GM04503 (cell line): ENCODE measurements at places on chromosomes 12 and 14.
A peak's percentile ranks its signal among the peaks of the same experiment; 100 is the strongest.

DNA sequence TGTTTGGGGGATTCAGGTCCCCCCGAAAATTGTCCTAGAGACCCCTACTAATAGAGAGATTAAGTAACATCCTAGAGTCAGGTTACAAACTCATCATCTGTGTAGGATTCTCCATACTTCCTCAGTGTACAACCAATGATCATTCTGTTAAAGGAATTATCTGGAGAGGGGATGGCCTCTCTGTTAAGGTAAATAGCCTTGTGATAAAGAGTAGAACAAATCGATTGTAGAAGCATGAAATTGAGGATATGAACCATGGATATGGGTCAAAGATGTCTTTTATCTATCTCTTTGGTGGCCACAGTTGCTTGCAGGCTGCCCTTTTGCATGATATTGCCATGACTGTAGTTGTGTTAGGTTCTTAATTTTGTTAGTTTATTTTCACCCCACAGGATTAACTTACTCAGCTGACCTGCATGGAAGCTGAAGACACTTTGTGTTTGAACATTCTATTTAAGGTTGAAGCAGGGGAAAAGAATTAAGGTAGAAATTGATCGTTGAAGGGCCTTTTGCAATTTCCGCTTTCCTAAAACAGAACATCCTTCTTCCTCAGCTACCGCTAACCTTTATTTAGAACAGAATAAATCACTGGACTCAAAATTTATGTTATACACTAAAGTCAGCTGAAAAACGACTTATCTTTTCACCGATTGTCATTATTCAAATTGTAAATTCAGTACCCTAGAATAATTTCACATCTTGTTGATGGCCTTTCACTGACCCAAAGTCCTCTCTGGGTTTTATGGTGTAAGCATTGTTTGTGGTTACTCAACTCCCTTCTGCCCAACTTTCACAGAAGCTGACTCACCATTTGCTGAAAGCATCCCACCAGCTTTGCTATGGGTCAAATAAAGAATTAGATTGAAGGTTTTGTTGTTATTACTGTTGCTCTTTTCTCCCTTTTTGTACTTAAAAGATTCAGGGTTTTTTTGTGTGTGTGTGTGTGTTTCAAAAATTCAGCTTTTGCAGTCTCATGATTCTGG lies 52.3 kb downstream of the IRAK3 start:
- DNase-seq: peak; percentile 73

- peak; percentile 8 for DNase-seq
These were observed 82.6 kb upstream of the PTPRB start for GRCh38 chr12:70719672-70720420.

DNA sequence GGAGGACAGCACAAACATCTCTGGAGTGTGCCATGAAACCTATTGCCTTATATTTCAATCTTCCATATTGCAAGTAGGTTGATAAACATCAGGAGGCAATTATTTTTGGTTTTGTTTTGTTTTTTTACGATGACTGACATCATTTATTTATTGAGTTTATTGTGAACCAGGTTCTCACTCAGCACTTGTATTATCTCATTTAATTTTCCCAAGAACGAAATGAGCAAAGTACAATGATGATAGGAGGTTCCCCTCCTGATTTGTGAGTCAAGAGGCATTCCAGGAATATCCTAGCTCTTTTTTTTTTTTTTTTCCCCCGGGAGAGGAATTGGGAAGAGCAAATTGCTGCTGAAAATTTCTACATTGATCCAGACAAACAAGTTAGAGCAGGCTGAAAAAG lies 4.7 kb downstream of the SOCS2 start:
- no peak for DNase-seq

- DNase-seq: no peak
These were observed 753 bp downstream of the CSRNP2 start for GRCh38 chr12:51082561-51083125.

GRCh38 chr14:50859296-50859624 lies 12.6 kb upstream of the ABHD12B start:
- DNase-seq: no peak

- DNase-seq: no peak
These were observed 74.4 kb downstream of the SERPINA3 start for GRCh38 chr14:94686511-94687160.

DNA sequence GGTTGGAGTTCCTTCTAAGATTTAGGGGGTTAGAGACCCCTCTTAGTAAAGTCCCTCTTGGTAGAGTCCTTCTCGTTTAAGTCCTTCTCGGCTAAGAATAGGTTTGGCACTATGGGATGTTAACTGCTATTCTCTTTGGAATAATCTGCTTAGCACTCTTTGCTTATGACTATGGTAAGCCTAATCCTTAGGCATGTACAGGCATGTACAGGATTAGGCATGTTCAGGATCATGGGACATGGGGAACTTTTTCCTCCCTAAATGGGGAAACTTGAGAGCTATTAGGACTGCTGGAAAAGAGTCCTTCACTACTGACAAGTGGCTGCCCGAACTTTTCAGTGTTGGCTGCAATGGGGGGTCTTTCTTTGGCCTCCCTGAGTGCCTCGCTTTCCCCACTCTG lies 193.3 kb downstream of the TMEM117 start:
- DNase-seq: no peak

DNA sequence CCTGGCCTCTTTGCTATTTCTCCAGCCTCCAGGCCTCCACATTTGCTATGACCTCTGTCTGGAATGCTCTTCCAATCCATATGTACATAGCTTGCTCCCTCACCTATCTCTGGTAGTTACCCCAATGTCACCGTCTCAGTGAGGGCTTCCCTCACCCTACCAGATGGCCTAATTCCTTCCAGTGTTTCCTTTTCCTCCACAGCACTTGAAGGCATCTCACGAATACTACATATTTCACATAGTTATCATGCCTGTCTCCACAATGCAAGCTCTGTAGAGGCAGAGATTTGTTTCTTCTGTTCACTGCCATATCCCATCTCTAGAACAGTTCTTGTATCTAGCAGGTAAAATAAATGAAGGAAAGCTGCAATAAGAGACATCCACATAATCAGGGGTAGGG lies 21.3 kb upstream of the HSP90B1 start:
- no peak for DNase-seq

DNA sequence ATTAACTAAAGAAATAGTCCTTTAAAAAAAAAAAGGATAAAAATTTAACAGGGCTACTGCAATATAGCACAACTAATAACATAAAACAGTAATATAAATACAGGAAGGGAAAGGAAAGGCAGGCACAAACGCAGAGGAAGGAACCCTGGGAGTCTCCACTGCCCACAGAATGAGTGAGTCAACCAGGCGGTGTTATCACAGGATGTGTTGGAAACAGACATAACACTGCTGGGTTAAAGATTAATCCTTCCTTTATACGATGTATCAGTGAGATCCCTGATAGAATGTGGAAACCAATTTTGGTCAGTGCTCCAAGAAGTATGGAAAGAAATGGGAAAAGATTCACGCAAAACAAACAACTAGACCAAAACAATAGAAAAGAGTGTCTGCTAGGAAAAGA lies 47.9 kb downstream of the FGD6 start:
- DNase-seq: no peak

DNA sequence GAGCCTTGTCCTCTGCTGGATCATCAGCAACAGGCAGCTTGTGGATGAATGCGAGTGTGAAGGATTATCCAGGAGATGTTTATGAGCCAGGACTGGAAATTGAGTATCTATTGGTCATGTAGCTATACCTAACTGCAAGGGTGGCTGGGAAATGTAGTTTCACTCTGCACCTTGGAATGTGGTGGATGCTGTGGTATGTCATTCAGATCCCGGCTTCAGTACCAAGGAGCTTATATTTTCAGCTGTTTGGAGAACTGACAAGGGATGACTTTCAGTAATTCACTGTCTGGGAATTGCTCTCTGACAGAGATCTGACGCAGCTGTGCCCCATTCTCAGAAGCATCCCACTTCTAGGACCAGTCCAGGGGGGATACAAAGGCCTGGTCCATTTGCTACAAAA lies 792.3 kb upstream of the NOVA1 start:
- no peak for DNase-seq

DNA sequence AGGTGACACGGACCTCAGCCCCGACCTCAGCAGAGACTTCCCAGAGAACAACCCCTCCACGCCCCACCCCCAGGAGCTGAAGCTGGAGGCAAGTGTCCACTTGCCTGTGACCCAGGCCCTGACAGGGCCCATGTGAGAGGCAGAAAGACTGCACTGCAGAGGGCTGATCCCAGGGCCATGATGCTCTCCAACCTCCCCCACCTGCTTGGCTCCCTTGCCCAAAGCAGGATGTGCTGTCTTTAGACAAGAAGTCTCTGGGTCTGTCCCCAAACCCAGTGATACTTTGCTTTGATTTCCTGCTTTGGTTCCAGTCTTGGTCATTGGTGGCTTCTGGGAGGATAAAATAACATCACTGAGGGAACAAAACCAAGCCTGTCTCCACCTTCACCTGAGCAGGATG lies 59.4 kb downstream of the BCL11B start:
- DNase-seq: no peak

DNA sequence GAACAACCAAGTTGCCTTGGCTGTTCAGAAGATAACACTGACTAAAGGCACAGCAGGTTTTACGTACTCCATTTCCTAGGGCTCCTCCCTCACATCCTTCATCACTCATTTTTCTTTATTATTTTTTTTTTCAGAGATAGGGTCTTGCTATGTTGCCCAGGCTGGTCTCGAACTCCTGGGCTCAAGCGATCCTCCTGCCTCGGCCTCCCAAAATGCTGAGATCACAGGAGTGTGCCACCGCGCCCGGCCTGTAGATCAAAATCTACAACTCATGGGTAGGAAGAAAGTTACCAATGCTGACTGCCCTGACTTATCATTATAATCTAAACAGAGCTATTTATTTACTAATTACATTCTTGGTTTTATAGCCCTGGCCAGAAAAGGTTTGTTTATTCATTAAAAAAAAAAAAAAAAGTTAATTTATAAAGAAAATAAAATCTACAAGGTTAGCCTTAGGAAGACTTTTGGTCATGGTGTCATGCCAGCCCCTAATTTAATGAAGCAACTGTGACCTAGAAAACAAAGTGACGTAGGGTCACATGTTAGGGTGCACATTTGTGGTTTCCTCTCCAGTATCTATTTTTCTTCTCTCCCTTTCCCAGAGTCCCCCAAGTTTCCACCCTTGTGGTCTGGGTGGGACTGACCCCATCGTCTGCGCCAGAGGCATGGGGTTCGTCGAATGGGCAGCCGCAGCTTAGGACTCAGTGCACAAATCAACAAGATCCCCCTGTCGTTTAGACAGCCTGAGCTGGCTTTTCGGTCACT lies 19.0 kb upstream of the FOXN3 start:
- DNase-seq: no peak

DNA sequence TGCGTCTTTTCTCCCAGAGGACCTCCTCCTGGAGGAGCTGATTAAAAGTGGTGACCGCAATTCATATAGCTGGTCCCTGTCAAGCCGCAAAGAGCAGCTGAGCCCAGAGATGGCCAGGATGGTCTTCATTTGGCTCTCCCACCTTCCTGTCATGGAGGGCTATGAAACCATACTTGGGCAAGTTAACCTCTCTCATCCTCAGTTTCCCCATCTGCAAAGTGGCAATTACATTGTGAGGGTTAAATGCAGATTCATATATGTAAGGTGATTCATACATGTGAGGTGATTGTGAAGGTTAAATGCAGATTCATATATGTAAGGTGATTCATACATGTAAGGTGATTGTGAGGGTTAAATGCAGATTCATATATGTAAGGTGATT lies 3.6 kb upstream of the TESC start:
- no peak for DNase-seq

- DNase-seq: no peak
These were observed 109.5 kb downstream of the AEBP2 start for GRCh38 chr12:19548834-19549233.

DNA sequence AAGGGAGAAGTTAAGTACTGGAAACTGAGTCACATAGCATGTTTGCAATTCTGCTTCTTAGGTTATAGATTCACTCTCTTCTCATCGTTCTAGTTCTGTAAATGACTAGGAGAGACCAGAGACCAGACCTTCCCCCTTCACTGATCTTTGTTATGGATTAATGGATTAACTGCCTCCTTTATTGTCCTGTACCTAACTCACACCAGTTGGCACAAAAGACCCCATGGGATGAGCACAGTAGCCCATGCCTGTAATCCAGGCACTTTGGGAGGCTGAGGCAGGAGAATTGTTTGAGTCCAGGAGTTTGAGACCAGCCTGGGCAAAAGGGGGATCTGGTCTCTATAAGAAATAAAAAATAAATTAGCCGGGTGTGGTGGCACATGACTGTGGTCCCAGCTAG lies 20.8 kb downstream of the BCAT1 start:
- DNase-seq: no peak

- no peak for DNase-seq
These were observed 132.2 kb upstream of the HIF1A start for GRCh38 chr14:61563162-61563511.

DNA sequence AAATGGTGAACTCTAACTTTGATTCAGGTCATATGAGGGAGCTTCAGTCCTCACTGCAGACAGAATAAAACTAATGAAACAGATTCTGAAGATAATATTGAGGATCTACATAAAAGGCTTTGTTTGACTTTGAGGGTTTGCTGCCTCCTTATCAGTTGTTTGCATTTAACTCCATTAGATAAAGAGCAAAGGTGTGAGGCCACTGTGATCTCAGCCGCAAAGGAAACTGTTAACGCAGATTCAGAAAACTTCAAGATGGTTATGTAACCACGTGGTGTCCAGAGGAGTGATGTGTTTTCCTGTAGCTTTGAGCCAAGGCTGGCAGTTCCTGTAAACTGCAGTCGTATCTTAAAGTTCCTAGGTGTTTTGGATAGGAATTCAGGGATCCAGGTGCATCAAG lies 67.8 kb downstream of the METTL25 start:
- DNase-seq: no peak

GRCh38 chr12:124086299-124086898 lies 113.4 kb downstream of the ZNF664 start:
- no peak for DNase-seq

DNA sequence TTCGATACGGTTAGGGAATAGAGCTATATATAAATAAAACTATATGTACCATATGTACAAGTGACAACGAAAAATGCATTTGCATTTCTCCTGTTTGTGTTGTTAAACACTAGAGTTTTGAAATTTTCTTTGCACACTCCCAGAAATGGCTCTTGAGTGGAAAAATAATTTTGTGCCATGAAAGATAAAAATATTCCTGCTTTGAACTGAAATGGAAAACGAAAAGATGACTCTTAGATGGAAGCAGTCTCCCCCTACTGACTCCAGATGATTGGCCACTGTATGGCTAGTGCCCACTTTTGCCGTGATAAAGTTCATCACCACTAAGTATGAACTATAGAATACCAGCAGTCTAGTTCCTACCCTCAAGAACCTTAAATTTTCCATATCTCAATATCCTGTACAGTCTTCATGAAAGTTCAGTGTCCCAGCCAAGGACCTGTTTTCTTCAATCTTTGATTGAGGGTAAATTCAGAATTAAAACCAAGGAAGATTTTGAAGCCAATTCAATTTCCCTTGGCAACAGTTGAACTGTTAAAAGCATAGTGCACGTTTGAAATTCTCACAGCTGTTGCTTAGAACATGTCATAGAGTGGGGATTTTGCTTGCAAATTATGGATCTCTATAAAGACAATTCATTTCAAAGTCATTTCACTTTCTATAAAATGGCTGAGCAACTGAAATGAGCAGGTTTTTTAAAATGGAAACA lies 1.6 kb upstream of the PPP2R5E start:
- DNase-seq: no peak
